ENCODE measurements at places on chromosomes 7 and 10.

- DNase-seq, result no peak
These were observed 105.4 kb upstream of the KIF5B start for GRCh38 chr10:32161586-32161985.

DNA sequence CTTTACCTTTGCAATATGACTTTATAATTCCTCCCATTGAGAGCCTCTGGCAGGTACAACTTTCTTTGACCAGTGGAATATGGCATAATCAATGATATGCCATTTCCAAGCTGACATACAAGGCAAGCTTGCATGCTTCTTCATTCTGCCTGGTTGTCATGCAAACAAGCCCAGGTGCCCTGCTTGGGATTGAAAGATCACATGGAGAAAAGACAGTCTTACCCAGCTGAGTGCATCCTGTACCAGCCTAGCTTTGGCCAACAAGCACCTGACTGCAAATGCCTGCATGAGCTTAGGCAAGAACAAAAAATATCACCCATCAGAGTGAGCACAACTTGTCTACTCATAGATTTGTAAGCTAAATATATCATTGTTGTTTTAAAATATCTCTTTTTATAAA is 82.9 kb upstream of the KCND2 start:
- DNase-seq, result no peak

- no peak for DNase-seq
These were observed 86.6 kb downstream of the SLC25A13 start for GRCh38 chr7:96235281-96235680.

GRCh38 chr7:129376076-129376777 is 58.0 kb upstream of the STRIP2 start:
- peak; percentile 38 for DNase-seq

- DNase-seq, result no peak
These were observed 70.0 kb upstream of the SFMBT2 start for GRCh38 chr10:7480742-7481367.

- no peak for DNase-seq
These were observed 227.7 kb downstream of the CHCHD3 start for GRCh38 chr7:132854238-132854637.

- no peak for DNase-seq
These were observed 1016.7 kb downstream of the REEP3 start for GRCh38 chr10:64537928-64538327.

- no peak for DNase-seq
These were observed 32.2 kb downstream of the ZCCHC24 start for GRCh38 chr10:79413196-79413595.
